Right renal pelvis (tissue), 4 donors: ENCODE measurements at places on chromosomes 5 and 9. TPM values are rescaled to one million over a fixed set of nuclear protein-coding genes. Genes with fewer than 3 reads are reported as not detected.

GRCh38 chr5:125229556-125229955 is 483.1 kb upstream of the ZNF608 start:
- no peak for DNase-seq

- no peak for DNase-seq
Observed at GRCh38 chr5:171437286-171437821, 17.9 kb downstream of the FGF18 start.

GRCh38 chr9:125759764-125760129 is 12.6 kb downstream of the PBX3 start:
- DNase-seq = no peak

Gene NIPAL4
- 0.22 TPM for polyA plus RNA-seq

Gene PLEKHG4B
- polyA plus RNA-seq = 11.7 TPM

Gene PRRX2
- polyA plus RNA-seq = 1.3 TPM

Gene STOML2
- polyA plus RNA-seq = 125 TPM

Gene HTR4
- 0.05 TPM for polyA plus RNA-seq

Gene SLC23A1
- polyA plus RNA-seq = 17.0 TPM
